ENCODE measurements at places on chromosomes 2 and 18. TPM values are rescaled to one million over a fixed set of nuclear protein-coding genes. Genes with fewer than 3 reads are reported as not detected.

DNA sequence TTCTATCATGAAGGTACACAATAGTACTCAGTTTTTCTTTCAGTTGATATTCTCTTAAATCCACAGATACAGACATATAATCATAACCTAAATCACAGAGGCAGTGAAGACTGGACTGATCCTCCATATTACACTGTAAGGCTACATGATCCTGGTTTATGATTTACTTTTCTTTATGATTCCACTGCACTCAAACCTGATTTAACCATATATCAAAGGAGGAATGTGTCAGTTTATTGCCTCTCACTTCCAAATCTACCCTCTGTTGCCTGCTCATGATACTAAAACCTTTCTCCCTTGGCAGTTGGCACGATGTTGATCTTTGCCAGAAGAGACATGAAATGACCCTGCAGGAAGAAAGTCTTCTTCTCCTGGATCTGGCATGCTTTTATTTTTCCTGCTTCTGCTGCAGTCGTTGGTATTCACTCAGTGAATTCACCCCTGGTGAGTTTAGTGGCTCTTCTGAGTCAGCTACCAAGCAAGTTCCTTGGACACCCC, 426.4 kb downstream of the MBD2 start:
- no peak for DNase-seq

Gene IL36G
- not detected for polyA plus RNA-seq

- DNase-seq = no peak
Observed at GRCh38 chr2:218389333-218390150, 7.5 kb downstream of the SLC11A1 start.

DNA sequence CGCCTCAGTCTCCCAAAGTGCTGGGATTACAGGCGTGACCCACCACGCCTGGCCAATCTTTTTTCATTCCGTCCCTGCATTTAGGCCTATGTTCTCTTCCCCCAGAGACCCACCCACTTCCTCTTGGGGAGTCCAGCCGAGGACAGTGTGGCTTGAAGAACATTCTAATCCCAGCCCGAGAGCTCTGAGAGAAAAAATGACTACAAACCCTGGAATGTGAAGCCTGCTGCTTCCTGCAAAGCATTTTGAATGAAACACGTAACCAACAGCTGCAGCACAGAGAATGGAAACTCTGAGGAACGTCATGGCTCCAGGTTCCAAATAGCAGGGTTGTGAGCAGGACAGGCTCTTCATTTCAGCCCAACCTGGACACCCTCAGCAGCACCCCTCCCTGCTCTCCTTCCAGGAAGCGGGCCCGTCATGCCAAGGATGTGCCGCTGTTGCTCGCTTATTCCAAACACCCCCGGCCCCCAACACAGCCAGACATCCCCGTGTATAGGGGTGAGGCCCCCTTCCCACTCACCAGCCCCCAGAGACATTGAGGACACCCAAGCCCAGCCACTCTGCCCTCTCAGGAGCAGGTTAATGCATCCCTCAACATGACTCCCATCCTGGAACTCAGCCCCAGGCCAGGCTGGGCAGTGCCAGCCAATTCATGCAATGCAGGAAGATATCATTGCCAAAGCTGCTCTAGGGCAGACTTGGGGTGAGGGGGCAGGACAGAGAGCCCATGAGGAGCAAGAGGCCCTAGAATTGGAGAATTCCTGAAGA, 139.8 kb downstream of the ZFP36L2 start:
- no peak for DNase-seq

DNA sequence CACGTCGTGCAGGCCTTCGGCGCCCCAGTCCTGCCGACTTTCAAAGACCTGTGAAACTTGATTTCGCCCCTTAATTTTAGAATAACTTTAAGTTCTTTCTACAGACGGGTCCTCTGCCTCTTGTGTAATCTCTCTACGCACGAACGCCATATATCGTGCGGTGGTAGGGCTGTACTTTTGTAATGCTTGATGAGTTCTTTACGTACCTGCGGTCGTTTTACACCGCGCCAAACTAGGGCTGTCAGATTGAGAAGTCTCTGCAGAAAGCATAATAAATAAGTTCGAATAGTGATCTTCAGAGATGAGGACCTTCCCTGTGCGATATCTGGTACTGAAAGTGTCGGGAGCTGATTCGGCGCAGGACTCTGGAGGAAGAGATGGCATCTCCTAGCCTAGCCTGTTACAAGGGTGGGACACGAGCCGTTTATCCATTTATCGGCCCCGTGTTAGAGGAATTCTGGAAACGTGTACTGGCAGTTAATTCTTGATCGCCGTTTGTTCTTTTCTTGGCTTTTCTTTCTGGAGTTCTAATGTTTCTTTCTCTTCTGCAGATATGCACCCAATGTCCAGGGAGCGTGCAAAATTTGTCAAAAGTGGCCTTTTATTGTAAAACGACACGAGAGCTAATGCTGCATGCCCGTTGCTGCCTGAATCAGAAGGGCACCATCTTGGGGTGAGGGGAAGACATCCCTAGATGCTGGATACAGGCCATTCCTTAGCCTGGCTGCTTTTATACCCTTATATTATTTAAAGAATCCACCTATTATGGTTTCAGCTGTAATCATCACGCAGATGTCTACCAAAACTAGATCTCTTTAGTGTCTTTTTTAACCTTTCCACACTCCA, 781 bp upstream of the SLC5A6 start:
- no peak for DNase-seq

Gene FTCDNL1
- 1.2 TPM for polyA plus RNA-seq

DNA sequence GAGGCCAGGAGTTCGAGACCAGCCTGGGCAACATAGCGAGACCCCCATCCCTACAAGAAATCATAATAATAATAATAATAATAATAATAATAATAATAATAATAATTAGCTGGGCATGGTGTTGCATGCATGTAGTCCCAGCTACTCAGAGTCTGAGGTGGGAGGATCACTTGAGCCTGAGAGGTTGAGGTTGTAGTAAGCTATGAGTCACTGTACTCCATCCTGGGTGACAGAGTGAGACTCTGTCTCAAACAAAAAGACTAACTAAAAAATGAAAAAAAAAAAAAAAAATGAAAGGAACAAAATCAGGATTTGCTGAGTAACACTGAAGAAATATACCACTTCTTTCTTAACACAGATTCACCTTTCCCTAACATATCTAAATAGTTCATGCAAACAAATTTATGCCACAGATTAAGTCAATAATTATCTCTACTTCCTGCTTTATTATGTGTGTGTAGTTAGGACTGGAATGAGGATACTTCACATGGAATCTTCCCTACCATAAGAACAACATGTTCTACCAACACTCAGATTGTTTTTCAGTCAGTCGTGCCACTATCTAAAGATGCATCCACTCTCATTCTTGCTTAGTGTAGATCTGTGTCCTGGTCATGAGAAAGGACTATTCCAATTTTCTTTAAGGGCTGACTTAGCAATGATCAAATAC, 928.7 kb downstream of the SLC4A3 start:
- no peak for DNase-seq

Gene IRS1
- polyA plus RNA-seq = 14.2 TPM

Measured in renal cortex interstitium (tissue), 15 donors.